Stimulated activated CD4-positive, alpha-beta T cell treated with anti-CD3 and anti-CD28 coated beads, Interleukin-1b, Interleukin-23, amount 100 ng/mL, for 1 hour (primary cell): ENCODE measurements at places on chromosomes 4 and X.

DNA sequence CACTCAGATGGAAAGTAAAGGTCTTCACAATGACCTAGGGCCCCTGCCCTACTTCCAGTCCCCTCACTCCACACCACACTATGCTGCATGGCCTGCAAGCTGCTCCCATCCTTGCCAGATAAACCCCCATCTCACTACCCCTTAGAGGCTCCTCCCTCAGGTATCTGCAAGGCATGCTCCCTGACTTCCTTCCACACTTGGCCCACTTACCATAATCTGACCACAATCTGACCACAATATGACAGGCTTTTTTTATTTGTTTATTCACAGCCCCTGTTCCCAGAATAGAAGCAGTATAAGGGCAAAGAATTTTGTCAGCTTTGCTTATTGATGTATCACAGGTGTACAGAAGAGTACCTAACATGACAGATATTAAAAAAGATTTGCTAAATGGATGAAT lies 124.7 kb downstream of the CAMK2D start:
- no peak for DNase-seq

GRCh38 chrX:17882680-17883079 lies 21.6 kb upstream of the RAI2 start:
- DNase-seq, result no peak

DNA sequence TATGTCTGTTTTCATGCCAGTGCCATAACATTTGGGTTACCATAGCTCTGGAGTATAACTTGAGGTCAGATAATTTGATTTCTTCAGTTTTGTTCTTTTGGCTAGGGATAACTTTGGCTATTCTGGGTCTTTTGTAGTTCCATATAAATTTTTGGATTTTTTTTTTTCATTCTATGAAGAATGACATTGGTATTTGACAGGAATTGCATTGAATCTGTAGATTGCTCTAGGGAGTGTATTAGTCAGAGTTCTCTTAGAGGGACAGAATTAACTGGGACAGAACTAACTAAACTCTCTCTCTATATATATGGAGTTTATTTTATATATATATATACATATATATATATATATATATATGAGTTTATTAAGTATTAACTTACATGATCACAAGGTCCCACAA lies 32.2 kb upstream of the SLIT2 start:
- DNase-seq, result no peak

GRCh38 chr4:184644553-184645307 lies 4.5 kb downstream of the CASP3 start:
- no peak for DNase-seq
